ENCODE measurements at places on chromosomes 6 and 20. TPM values are rescaled to one million over a fixed set of nuclear protein-coding genes. Genes with fewer than 3 reads are reported as not detected.

DNA sequence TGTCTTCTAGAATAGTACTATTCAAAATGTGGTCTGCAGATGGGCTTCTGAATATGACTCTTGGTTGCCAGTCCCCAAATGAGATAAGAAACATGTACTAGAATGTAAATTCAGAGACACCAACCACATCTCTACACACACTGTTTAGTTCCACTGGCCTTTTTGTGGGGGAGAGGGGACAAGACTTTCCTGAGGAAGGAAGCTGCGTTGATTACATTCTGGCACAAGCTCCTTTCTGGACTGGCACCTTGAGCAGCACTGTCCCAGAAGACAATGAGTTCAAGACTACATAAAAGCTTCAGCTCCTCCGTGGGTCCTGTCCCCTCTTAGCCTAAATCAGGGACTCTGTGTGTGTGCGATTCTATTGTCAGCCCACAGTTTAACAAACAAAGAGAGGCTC lies 6.9 kb upstream of the IYD start:
- DNase-seq: no peak

- no peak for DNase-seq
Observed at GRCh38 chr20:43925801-43926200, 11.1 kb downstream of the TOX2 start.

DNA sequence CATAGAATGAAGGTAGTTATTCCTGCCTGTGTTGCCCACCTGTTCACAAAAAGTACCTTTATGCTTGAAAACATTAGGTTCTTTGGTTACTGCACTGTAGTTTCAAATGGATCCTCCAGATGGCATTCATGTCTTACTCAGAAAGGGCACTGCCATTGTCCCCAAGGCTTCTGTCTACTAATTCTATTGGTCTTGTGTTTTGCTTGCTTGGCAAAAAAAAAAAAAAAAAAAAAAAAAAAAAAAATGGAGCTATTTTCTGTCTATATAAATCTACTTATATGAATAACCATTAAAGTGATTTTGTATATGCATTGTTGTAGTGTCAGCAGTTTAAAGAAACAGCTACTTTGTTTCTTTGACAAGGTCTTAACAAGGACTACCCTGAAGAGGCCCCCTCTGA lies 12.7 kb upstream of the EFHC1 start:
- no peak for DNase-seq

XKR7 gene
- polyA plus RNA-seq: 0.25 TPM

Data from renal pelvis (tissue), 12 donors.